M059J (cell line): ENCODE measurements at places on chromosomes 5 and 9. TPM values are rescaled to one million over a fixed set of nuclear protein-coding genes. Genes with fewer than 3 reads are reported as not detected.

The CTXN3 gene
- total RNA-seq = not detected in 2 replicates

The IL9 gene
- total RNA-seq = not detected in 2 replicates

The STKLD1 gene
- total RNA-seq = not detected in 2 replicates

- peak; percentile 34 for DNase-seq
Observed at GRCh38 chr9:13295556-13295955, 16.1 kb upstream of the MPDZ start.

- no peak for DNase-seq
Observed at GRCh38 chr9:4305065-4305985, 5.5 kb upstream of the GLIS3 start.

DNA sequence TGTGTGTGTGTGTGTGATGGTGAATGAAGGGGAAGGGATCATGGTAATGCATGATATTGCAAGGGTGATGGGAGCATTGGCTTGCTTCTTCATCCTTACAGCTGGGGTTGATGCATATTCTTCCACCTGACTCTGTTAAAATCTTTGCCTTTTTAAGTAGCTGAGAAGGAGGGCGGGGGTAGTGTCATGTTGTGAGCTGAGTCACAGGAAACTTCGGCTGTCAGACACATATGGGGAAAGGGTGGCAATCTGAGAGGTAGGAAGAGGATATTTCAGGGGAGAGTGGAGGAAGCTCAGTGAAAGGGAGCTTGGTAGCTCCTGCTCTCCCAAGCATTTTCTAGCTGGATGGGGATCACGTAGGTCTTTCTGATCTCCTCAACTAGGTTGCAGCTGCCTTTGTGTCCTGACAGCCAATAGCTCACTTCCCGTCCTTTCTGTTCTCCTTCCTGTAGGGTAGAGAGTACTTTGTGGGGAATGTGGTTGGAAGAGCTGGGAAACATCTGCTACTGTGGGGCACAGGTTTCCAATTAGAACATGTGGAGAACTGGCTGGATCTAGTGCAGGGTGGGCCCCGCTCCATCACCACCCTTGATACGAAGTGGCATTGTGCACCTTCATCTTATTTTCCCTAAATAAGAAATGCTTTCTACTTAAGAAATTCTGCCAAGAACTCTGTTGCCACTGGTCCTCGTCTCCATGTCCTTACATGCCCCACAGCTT, 18.1 kb upstream of the CLK4 start:
- peak; percentile 58 for DNase-seq

DNA sequence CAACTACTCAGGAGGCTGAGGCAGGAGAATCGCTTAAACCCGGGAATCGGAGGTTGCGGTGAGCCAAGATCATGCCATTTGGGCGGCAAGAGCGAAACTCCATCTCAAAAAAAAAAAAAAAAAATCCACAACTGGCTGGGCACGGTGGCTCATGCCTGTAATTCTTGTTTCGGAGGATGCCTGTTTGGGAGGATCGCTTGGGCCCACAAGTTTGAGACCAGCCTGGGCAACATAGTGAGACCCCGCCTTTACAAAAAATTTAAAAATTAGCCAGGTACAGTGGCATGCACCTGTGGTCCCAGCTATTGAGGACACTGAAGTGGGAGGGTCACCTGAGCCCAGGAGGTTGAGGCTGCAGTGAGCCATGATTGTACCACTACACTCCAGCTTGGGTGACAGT, 1.9 kb upstream of the EIF4EBP3 start:
- no peak for DNase-seq

DNA sequence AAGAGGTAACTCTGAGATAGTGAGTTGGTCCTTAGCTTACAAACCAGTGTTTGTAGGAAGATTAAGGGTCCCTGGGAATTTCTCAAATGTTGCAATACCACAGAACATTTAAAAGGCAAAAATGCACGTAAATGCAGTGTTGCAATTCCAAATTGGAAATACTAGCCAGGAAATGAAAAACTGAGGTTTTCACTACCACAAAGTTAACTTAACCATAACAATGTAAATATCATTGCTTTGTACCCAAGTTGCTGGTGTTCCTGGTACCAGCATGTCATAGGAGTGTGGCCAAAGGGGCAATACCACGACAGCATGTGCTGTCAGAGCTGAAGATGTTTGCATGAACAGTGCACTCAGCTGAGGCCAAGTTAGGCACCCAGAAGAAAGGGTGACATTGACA, 382.9 kb downstream of the GLIS3 start:
- peak; percentile 49 for DNase-seq

GRCh38 chr9:120265791-120266190, 314.2 kb downstream of the CDK5RAP2 start:
- no peak for DNase-seq

DNA sequence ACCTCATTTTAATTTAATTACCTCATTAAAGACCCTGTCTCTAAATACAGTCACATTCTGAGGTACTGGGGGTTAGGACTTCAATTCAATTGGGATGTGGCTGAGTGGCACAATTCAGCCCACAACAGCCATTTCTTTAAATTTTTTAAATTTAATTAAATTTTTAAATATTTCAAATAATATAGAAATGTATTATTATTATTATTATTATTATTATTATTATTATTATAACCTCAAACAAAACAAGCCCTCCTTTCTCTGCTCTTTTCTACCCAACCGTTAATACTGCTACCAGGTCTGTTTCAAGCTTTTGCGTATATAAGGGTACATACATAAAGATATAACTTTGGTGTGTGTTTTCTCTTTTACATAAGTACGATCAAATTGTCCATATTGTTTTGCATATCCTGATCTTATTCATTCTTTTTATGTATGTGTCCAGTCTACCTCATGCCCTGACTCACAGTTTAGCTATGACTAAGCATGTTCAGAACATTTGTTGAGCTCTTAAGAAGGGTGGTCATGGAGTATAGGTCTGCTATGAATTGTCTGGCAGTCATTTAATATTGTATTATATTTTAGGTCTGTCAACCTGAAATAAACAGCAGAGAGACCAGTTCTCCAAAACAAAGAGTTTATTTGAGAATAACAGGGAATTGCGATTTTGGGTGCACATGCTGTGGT, 16.1 kb upstream of the RAB14 start:
- DNase-seq = peak; percentile 46

DNA sequence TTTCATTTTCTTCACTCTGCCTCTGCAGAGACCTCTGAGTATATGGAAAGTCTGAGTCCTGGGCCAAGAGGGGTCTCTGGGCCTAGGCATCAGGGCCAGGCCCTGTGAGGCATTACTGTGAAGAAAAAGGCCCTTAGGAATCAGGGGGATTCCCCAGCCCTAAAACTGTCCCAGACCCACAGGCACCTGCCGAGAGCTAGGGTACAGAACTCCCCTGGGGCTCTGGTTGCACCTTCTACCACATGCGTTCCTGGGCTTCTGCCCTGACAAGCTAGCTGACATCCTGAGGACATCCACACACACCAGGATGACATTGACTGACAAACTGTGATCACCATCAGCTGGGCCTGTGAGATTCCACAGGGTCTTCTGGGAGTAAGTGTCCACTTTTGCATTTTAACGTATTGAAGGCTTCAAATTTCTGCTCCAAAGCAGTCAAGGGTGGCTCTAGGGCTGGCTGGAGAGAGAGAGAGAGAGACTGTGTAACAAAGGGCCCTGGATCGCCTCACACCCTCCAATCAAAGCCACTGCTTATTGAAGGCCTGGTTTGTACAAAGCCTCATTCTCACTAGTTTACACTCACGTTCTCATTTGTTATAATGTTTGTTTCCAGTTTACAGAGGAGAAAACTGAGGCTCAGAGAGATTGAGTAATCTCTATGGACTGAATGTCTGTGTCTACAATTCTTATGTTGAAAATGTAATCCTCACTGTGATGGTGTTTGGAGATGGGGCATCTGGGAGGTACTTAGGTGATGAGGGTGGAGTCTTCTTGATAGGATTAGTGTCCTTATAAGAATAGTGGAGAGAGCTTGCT, 45.1 kb downstream of the TGFBI start:
- no peak for DNase-seq

DNA sequence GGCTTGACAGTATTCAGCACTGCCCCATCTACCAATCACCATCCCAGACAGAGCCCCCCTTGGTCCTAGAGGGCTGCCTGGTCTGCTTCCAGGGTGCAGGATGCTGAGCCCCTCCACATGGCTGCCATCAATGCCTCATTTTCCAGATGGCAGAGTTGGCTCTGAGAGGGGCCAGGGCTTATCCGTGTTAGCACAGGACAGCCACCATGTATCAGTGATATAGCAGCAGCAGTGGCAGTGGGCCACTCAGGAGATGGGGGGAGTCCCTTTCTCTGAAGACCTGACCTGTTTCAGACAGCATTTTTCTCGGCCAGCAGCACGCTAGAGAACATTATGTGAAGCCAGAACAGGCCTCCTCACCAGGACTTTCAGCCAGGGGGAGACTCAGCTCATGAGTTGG, 1.6 kb upstream of the SMIM32 start:
- no peak for DNase-seq

GRCh38 chr9:117546894-117547678, 132.2 kb upstream of the ASTN2 start:
- no peak for DNase-seq
